Motor neuron (in vitro differentiated cells): ENCODE measurements at places on chromosomes 4 and X. TPM values are rescaled to one million over a fixed set of nuclear protein-coding genes. Genes with fewer than 3 reads are reported as not detected.

Gene SPANXD
- total RNA-seq, result not detected in 2 replicates

Gene PABPC5
- 8.0 and 9.0 TPM in 2 replicates for total RNA-seq

Gene ALAS2
- total RNA-seq, result not detected in 2 replicates

Gene PPP2R2C
- total RNA-seq, result 17.5 and 18.9 TPM in 2 replicates

Gene STARD8
- 0.46 and 0.50 TPM in 2 replicates for total RNA-seq

Gene PRKG2
- total RNA-seq, result 0.31 and 0.75 TPM in 2 replicates

Gene RXFP1
- total RNA-seq, result 0.49 and 1.1 TPM in 2 replicates

Gene ERCC6L
- total RNA-seq, result 7.5 and 8.3 TPM in 2 replicates

Gene DRD5
- not detected in 2 replicates for total RNA-seq

Gene OPN1MW2
- not detected in 2 replicates for total RNA-seq

Gene EFHC2
- 0.46 and 0.54 TPM in 2 replicates for total RNA-seq

Gene FAM114A1
- 6.4 and 7.1 TPM in 2 replicates for total RNA-seq

Gene RAB40AL
- 1.4 and 1.9 TPM in 2 replicates for total RNA-seq

Gene TMPRSS11D
- total RNA-seq, result 0.89 and 1.1 TPM in 2 replicates

Gene NXF3
- total RNA-seq, result 0.28 TPM in 1 of 2 replicates, not detected in the other

Gene OSTC
- total RNA-seq, result 99.3 and 101 TPM in 2 replicates

Gene PNMA3
- 0.49 and 0.91 TPM in 2 replicates for total RNA-seq

Gene XAGE1A
- total RNA-seq, result not detected in 2 replicates

Gene SSX2
- total RNA-seq, result not detected in 2 replicates

Gene ANOS1
- total RNA-seq, result 33.5 and 37.2 TPM in 2 replicates

Gene CLCN4
- 19.0 and 19.2 TPM in 2 replicates for total RNA-seq

Gene FGD1
- 10.1 and 13.7 TPM in 2 replicates for total RNA-seq

Gene HSFX1
- total RNA-seq, result 0.60 and 1.0 TPM in 2 replicates

Gene IL1RAPL1
- 6.1 and 7.6 TPM in 2 replicates for total RNA-seq

Gene ARHGAP24
- total RNA-seq, result 3.8 and 8.2 TPM in 2 replicates

Gene GYG2
- 63.0 and 74.3 TPM in 2 replicates for total RNA-seq

Gene CDKL2
- 0.10 and 0.16 TPM in 2 replicates for total RNA-seq
